ENCODE measurements at places on chromosomes 12 and 14. TPM values are rescaled to one million over a fixed set of nuclear protein-coding genes. Genes with fewer than 3 reads are reported as not detected.

GRCh38 chr12:121781998-121782979 is 11.2 kb downstream of the RHOF start:
- DNase-seq, result no peak

GRCh38 chr12:103881261-103881660 is 40.2 kb upstream of the NT5DC3 start:
- no peak for DNase-seq

DNA sequence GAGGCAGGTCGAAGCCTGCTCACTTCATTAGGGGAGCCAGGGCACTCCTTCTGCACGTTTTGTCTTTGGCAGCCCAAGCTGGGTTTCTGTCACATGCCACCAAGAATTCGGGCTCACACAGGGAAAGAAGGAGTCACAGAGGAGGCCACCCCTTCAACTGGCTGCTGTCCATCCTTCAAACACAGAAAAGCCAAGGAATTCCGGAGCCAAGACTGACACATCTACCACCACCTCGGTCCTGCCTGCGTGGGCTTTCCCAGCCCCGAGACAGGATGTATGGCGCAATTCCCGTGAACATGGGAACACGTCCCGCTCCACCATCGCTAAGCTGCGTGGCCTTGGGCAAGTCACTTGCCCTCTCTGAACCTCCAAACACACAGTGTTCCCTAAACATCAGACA is 70.4 kb downstream of the NCOR2 start:
- DNase-seq, result no peak

DNA sequence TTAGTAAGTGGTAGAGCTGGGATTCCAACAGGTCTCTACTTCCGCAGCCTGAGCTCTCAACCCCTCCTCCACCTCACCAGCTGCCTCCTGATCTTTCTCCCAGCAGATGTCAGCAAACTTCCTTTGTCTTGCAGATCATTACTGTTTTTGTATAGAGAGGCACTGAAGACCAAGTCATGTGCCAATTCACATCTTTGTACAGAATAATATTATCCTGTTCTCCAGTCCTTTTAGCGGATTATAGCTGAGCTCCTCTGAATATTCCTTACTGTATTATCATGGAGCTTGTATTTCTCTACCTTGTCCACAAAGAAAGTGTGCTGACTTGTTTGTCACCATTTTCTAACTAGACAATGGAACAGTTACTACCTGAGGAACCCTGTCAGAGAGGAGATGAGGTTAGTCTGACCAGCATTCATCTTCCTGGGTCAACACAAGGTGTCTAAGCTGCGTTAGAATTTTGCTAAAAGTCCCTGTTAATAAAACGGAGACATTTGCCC is 142.3 kb upstream of the ARHGAP5 start:
- DNase-seq, result peak; percentile 46

DNA sequence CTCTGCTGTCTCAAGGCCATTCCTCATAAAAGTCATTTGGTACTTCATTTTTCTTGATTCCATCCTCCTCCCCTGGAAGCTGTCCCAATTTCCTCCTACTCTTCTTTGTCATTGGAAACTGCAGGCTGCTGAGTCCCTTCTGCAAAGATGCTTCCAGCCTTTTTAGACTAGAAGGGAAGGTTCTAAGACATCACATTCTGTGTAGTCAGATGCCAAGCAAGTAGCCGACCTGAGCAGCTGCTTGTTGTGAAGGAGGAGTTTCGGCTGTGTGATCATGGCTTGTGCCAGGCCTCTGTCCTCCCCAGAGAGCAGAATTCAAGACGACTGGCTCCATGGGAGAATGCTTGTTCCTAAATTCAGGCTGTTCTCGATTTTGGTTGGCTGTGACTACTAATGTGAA is 8.7 kb downstream of the RFC5 start:
- DNase-seq, result no peak

GRCh38 chr12:7114008-7114407 is 5.0 kb upstream of the C1RL start:
- no peak for DNase-seq

Gene LHX5
- polyA plus RNA-seq, result not detected

- no peak for DNase-seq
Measured at GRCh38 chr12:18551701-18552100, 186.1 kb downstream of the PLCZ1 start.

- DNase-seq, result peak; percentile 47
Measured at GRCh38 chr12:57008178-57008577, 1.8 kb upstream of the ZBTB39 start.

DNA sequence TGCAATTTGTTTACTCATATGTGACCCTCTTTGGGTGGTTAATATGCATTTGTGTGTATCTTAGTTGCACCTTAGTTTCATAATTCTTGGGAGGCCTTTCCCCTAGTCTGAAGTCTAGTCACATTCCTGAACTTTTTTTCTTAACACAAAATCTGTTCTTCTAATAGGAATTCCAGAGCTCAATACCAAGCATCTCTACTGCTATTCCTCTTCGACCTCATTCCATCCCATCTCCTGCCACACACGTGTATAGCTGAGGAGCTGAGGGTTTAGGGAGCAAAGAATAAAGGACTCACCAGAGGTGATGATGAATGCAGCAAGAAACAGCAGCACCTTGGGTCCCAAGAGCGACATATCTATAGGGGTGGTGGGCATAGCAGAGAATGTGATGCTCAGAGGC is 875 bp downstream of the MFAP5 start:
- no peak for DNase-seq

Gene SPX
- 0.81 TPM for polyA plus RNA-seq

DNA sequence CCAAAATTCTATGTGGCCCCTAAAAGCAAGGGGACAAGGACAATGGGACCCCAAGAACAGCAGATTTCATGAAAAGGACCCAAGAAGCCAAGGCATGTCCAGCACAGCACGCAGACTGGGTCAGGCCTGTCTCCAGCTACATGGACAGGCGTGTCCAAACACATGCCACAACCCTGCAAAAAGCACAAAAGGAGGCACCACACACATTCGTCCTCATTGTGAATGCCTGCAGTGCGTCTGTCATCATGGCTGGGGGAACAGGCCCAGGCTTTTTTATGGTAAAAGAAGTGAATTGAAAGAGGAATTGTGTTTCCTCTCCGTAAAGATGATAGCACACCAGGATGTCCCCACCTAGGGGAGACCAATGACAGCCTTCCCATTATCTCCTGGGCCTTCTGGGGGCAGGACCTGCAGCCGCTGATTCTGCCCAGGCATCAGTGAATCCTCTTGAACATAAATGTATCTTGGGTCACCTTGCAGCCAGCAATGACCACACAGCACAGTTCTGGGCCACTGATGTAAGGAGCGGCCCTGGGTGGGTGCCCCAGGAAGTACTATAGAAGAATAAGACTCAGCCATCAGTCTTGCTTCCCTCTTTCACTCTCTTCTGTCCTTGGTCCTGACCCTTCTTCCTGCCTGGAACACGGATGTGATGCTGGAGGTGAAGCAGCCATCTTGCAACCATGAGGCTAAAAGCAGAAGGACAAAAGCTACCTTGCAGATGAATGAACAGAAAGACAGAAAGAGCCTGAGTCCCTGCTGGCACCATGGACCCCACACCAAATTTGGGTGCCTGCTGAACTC is 29.8 kb upstream of the C14orf180 start:
- DNase-seq, result no peak

DNA sequence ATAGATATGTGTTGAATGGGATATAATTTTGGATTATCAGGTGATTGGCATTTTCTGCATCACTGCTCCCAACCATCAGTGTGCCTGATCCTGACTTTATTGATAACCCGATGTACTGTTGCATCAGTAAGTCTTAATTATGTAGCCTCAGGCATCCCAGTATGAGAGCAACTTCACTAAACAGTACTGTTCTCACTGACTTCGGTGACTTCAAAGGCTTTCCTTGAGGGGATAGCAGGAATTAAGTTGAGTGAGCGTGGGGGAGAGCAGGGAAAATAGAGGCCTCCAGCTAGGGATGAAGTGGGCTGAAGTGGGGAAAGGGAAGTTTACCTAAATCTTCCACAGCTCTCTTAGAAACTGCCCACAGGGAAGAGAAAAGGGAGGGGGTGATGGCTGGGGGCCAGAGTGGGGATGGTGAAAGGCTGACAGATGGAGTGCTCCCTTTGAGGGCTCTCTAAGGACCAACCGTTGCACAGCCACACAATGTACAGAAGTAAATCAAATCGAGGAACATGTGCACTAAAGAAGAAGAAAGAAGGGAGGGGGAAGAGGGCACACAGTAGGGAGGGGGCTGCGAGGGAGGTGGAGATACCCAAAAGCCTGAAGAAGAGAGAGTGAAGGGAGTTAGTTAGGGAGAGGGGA is 10.7 kb upstream of the NEUROD4 start:
- no peak for DNase-seq

DNA sequence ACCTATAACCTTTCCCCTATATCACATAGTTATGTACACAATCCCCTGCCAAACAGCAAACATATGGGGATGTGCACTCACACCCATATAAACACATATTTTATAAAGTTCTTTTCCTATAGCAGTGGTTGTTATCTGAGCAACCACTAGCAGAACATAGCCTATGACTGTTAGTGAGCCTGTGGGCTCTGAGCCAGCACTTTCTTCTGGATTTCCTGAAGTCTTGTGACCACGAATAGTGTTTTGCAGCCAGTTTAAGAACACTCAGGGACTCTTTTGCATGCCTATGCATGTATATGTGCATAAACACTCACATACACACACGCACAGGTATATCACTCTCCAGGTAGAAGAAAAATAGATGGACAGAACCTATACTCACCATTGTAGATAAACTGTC is 17.1 kb downstream of the TESPA1 start:
- no peak for DNase-seq

GRCh38 chr14:65892315-65892714 is 479.8 kb downstream of the FUT8 start:
- DNase-seq, result no peak

Gene ZNF891
- polyA plus RNA-seq, result 4.5 TPM

DNA sequence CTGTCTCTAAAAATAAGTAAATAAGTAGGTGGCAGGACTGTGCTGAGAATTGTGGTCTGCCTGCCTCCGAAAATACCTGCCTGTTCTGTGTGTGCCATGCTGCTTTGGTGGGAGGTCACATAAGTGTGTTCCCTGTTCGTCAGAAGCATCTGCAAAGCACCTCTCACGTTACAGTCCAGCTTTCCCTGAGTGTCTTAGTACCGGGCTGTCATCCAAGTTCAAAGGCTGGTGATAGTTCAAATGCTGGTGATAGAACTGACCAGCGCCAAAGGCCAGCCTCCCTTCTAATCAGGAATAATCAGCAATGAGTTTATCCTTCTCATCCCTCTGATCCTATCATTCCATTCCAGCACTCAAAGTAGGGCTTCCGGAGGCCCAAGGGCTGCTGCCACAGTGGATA is 5.6 kb downstream of the CABP1 start:
- no peak for DNase-seq

- DNase-seq, result no peak
Measured at GRCh38 chr12:107328442-107329133, 235.2 kb upstream of the CRY1 start.

Gene DBX2
- 0.12 TPM for polyA plus RNA-seq

DNA sequence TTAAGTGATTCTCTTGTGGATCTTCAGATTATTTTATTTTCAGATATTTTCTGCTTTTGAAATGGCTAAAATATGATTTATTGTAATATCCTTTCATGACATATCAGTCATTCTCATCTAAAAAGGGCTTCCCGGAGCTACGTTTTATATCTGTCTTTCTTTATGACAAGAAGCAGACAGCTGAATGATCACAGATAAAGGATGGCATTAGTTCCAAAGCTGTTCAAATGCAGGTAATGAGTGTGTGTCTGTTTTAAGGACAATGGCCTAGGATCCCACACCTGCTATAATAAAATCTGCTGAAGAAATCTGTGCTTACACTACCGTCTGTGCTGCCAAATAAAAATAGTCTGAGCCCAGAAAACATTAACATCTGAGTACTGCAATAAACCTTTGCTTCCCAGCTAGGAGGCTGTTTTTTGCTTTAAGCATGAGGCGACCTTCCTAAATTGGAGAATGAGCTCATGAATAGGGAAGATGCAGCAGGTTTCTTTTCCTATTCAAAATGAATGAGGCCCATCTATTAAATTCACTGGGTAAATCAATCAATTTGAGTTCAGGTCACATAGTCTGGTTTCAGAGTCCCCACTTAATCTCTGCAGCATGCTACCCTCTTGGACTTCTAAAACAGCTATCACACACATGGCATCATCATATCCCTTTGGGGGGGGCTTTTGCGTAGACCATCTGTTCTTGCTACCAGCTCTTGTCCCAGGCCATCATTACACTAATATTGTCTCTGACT is 498.5 kb downstream of the NELL2 start:
- no peak for DNase-seq

DNA sequence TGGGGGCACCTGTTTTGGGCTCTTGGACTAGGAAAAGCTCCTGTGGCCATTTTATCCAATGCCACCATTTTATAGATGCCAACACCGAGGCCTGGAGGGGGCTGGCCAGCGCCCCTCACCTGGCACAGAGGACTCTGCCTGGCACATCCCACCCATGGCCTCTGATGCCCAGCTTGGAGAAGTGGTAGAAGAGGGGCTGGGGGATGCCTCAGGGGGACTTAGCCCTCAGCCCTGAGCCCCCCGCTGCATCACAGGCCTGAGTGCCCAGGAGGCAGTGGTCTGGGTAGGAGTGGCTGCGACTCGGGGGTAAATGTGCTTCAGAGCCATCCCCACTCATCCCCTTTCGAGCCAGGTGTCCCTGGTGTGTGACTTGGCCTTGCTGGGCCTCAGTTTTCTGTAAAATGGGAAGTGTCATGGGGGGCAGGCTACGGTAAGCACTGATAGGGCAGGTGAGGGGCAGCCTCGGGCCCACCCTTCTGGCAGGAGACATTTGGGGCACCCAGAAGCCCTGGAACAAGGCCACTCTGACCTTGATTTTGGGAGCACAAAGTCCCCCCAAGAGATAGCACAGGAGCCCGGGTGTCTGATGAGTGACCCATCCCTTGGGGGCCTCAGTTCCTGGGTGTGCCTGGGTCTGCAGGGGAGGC is 22.5 kb downstream of the SH2B3 start:
- no peak for DNase-seq

Gene TOMM20L
- polyA plus RNA-seq, result 1.3 TPM

DNA sequence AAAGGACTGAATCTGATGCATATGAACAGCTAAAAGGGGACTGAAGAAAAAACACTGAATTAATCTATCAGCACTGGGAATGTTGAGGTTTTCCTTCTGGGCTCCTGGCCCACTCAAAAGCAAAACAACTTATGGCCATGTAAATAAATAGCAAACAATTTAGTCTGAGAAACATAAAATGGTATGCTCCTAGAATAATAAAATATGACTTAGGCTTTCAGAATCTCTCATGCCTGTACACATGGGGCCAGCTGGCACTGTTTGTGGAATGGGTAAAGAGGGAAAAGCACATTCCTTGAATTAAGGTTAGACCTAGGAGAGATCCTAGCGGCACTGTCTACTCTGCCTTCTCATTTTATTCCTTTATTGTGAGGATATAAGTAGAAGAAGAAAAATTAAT is 6.2 kb downstream of the KLHDC2 start:
- no peak for DNase-seq

Gene AGAP2
- polyA plus RNA-seq, result 1.5 TPM

DNA sequence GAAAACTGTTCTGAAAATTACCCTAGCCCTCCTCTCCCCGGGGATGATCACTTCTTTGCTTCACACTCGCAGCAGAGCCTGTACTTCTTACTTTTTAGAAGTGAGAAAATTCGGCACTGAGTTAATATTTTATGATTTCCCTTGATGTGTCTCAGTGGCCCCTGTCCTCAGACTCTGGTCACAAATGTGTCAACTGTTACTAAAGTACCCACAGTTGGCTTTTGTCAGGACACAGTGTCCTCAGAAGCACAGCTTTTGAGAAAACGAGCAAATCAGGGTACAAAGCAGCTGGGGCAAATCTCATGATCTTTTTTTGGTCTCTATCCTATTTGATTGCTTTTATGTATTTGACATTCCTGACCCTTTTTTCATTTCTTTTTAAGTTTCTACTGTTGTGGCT is 142.5 kb downstream of the SYNE2 start:
- no peak for DNase-seq

- no peak for DNase-seq
Measured at GRCh38 chr12:108477055-108477880, 37.8 kb upstream of the FICD start.
